K562 (cell line): ENCODE measurements at places on chromosomes 11 and 22.

GRCh38 chr11:120248551-120249278 lies 8.8 kb downstream of the POU2F3 start:
- no peak for DNase-seq

DNA sequence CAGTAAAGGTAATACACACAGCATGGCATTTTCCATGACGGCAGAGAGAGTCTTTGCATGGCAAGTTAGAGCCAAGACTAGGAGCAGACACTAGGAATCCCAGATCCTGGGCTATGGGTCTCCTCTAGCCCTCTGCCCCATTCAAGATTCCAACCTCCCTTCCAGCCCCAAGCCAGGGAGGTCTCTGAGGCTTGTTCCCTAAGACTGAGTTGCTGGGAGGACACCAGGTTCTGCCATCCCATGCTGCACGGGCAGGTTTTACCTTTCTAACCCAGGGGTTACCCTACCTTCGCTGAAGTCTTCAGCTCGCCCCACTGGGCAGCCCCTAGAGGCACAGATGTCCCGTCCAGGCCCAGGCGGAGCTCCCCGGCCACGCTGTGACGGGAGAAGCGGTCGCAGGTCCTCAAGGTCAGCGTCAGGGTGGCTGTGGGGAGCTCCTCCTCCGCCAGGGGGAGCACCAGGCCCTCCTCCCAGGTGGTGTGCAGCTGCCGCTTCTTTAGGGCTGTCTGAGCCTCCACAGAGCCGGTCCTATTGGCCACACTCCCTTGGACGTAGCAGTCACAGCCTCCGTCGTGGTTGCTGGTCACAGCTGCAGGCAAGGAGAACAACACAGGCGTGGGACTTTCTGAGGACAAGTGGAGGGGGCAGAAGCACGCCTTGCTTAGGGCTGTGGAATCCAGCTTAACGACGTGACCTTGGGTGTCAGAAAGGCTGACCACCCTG lies 33.8 kb downstream of the SYT13 start:
- DNase-seq = peak; percentile 83

DNA sequence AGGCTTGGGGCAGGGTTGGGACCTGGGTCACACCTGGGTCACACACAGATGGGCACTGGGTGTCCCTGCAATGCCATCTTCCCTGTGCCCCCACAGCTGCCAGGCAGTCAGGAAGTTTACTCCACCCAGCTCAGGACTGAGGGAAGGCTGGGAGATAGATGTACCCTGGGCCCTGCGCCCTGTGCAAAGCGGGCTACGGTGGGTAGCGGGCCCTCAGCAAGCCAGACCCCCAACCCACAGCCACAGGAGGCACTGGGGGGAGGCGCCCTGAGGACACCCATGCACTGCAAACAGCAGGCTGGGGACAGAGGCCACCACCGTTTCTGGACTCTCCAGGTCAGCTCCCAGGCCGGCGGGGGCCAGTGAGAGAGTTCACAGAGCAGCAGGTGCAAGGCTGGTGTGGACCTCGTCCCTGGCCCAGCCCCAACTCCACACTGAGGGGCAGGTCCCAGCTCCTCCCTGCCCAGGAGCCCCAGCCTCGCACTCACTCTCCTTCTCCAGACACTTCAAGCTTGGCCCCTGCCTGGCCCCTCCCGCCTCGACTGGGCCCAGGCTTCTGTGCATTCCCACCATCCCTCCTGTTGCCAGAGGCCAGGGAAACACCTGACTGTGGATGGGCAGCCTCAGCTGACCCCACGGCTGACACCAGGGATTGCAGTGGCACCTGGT lies 4.9 kb downstream of the DUSP8 start:
- DNase-seq = no peak

- DNase-seq = no peak
Measured at GRCh38 chr11:46999217-46999616, 62.7 kb downstream of the CSTPP1 start.

DNA sequence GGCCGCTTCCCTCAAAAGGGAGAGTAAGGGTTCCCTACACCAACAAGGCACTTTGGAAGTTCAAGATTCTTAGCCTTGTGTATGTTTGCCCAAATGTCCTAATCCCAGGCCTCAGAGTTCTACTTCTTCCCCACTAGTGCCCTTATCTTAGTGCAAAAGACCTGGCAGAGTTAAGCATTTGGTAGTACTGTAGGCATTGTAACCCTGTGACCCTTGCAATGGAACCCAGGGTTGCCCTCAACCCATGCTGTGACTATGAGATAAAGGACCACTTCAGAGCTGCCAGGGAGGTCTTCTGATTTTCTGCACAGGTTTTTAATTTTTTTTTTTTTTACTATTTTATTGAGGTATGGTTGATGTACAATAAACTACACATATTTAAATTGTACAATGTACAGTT lies 65.1 kb downstream of the C11orf65 start:
- DNase-seq = no peak

DNA sequence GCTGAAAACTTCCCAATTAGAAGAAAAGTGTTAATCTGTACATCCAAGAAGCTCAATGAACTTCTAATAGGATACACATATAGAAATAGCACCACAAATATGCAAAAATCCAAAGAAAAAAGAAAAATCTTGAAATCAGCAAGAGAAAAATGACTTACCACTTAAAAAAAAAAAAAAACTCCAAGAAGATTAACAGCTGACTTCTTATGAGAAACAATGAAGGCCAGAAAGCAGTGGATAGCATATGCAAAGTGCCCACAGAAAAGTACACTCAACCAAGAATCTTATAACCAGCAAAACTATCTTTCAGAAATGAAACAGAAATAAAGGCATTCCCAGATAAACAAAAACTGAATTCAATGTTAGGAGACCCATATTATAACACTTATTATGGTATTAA lies 29.9 kb upstream of the OR5B12 start:
- no peak for DNase-seq

DNA sequence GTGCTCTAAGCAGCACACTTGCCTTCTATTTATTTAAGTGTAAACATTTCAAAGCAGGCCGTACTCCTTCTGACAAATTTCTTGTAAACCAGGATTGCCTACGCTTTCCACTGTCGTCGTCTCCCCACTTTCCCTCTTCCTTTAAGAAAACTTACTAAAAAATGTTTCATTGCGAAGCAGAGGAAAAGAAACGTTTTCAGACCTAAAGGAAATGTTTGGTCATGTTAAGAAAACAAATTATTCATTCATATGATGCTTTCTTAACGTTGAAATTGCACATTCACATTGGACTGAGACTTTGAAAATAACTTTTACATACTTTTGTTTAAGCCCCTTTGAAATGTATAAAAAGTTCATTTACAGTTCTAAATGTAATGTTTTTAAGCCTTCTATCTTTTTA lies 106.0 kb downstream of the EMSY start:
- DNase-seq = no peak

DNA sequence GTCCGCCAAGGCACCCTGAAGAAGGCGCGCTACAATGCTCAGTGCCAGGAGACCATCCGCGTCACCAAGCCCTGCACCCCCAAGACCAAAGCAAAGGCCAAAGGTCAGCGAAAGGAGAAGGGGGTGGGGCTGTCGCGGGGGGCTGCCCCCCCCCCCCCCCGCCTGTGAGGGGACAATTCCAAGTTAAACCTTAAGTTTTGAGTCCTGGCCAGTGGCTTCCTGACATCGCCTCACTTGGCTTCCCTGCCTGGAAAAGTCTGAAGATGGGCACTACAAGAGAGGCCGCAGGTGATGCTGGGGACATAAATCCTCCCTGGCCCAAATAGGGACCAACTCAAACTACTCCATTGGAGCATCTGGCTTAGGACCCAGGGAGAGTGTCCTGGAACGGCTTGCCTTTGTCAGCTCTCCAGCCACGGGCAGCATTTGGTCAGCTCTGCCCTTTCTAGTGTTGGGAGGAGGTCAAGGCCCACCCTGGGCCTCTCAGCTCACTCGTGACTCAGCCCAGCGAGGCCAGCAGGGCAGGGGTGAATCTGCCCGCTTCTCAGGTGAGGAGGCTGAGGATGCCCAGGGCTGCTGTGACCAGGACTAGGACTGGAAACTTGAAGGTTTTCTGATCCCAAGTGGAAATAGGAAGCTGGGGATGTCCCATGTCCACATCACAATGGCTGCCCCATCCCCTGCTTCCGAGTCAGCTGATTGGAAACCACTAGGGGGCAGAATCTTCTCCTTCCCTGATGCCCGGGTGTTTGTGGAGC lies 1.4 kb downstream of the MDK start:
- peak; percentile 68 for DNase-seq

DNA sequence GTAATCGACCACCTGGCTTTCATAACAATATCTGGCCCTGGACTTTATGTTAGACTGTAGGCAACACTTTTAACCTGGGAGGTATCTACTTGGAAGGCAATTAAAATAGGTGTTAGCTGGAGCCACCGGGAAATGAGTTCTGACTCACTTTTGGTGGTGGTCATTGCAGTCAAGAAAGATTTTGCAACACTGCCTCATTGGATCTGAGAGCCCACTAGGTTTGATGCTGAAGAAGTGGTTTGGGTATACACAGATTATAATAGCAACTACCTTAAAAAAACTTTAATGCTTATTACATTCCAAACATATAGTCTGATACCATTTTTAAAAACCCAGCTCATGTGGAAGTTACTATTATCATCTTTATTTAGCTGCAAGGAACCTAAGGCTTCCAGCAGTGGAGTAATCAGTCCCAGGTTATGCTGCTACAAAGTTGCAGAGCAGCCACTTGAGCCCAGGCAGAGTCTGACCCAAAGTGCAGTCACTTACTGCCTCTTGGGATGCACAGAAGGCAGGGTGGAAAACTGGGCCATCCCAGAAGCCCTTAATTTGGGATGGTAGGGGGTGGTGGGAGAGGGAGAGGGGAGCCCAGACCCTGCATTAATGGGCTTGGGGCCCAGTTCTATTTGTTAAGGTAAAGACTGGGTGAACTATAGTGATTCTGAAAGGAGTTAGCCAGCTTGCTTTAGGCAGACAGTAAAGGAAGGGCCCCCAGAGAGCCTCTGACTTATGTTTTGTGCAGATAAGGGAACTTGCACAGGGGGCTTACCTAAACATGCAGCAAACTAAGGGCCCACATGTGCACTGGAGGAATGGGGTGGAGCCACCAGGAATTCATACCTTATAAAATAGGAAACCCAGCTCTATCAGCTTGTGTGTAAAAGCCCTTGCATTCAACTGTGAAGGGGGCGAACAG lies 149.4 kb downstream of the SNX19 start:
- DNase-seq = no peak

DNA sequence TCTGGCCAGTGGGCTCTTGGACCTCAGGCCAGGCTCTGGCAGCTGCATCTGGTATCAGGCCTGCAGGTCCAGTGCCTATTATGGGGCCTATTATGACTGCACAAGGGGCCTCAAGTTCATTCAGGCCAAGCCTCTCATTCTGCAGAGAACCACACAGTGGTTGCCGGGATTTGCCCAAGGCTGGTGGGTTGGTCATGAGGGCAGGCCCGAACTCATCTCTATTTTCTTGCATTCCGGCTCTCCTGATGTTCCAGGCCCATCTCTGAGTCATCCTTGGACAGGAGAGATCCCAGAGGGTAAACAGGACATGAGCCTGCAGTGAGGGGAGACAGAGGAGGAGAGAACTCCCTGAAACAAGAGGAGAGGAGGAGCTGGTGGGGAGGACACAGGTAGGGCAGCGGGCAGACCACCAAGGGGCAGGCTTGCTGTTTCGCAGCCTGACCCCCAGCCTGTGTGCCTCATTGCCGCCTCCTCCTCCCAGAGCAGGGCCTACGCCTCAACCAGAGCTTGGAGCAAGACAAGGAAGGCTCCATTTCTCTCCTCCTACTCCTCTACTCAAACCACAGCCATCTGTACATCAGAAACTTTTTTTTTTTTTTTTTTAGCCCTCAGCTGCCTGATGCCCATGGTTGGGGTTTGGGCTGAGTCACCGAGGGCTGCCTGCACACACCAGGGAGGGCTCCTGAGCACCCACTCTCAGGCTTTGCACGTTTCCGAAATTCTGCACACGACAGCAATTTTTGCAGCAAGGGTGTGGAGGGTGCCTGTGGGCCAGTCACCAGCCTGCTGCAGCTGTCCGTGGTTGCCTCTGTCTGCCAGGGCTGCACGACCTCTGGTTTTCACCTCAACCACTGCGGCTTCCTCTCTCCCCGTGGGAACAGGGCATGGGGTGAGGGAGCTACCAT lies 12.7 kb upstream of the TREH start:
- DNase-seq = no peak

DNA sequence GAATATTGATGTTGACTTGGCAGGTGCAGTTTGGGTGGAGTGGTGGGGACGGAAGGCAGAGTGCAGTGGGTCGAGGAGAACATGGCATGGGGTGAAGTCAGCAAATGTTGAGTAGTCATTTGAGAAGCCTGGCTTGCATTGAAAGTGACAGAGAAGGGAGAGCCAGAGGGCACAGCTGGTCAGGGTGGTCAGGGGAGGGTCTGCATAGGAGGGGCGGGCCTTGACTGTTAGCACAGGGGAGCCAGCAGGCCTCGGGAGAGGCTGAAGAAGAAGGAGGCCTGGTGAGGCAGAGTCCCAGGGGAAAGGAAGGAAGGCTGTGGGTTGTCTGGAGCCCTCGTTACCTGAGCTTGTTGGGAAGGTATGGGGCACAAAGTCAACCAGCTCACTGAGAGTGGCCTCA lies 230.8 kb upstream of the TBCEL start:
- no peak for DNase-seq

- no peak for DNase-seq
Measured at GRCh38 chr11:61983419-61983818, 16.0 kb upstream of the FTH1 start.

- no peak for DNase-seq
Measured at GRCh38 chr11:102111011-102111786, 952 bp downstream of the YAP1 start.

- DNase-seq = no peak
Measured at GRCh38 chr11:94132152-94132558, 3.5 kb downstream of the PANX1 start.

GRCh38 chr11:77345621-77346020 lies 44.1 kb upstream of the GDPD4 start:
- DNase-seq = no peak

- peak; percentile 52 for DNase-seq
Measured at GRCh38 chr22:46110215-46110614, 40.1 kb upstream of the PPARA start.

DNA sequence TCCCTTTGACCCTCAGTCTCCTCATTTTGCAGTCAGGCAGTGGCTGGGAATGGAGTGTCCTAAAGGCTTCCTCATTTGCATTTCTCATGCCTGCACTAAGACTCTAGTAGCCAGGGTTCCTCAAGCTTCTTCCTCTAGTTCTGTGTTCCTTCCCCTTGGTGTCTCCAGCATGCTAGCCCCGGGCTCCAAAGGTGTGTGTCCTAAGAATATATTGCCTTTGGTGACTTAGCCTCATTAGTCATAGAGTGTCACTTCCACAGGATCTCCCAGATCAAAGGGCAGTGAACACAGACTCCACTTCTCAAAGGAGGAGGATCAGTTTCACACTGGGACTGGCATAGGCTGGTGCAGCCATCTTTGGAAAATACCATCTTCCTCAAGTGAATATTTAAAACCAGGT lies 21.4 kb upstream of the ACER3 start:
- DNase-seq = no peak

DNA sequence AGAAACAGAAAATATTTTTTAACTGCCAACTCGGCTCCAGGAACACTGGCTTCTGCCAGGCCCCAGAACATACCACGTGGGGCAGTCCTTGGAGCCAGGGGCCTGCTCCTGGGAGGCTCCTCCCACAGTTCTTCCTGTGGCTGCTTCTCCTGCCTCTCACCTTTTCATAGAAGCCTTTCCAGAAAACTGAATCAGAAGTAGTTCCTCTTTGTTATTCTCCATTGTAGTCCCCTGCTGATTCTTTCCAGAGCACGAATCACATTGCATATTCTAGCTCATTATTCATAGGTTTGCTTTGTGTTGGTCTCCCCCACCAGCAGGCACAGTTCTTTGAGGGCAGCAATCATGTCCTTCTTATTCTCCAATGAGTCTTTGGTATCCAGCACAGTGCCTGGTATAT lies 106.0 kb downstream of the EFCAB6 start:
- no peak for DNase-seq
